ENCODE measurements at places on chromosomes 16 and 17.

DNA sequence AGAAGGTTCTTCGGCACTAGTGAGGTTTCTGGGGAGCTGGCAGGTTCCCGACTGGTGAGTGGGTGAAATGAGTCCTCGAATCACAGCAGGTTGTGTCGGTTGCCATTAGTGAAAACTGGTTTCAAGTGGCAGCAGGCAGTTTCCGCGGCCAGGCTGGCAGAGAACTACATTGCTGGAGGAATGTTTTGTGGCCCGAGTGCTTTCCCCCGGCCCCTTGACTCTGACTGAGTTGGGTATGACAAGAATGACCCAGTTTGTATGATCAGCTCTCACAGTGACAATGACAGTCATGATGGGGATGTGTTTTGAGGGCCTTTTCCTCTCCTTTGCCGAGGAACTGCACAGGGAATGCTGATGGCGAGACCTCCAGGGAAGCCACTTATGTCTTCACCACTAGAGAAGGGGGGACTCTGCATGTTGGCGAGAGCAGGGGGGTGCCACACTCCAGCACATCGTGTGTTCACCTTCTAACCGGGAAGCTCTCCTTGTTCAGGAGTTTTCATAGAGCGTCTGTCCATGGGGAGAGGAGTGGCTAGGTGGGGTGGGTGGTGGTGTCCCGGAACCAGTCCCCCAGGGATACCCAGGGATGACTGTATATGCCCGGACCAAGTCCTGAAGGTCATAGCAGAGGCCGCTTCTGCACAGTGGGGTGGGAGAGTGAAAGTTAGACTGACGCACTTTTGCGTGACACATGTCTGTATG lies 206.0 kb upstream of the CHMP6 start:
- DNase-seq, result no peak

DNA sequence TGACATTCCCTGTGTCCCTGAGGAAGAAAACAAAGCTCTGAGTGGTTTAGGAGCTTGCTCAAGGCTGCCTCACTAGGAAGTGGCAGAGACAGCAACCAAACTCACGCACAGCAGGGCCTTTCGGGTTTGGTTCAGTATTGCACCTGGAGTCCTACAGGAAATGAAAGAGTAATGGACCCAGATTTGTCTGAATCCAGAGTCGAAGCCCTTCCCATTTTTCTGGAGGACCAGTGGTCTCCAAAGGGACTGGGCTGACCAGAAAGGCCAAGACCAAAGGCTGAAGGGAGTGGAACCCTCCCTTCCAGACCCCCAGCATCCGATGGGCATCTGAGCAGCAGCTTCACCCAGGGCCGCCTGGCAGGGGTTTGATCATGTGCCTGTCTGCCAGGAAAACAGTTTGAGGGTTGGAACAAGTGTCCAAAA lies 85.5 kb upstream of the RPL38 start:
- no peak for DNase-seq

GRCh38 chr16:10994571-10994970 lies 50.2 kb downstream of the CLEC16A start:
- DNase-seq, result no peak

GRCh38 chr17:64134216-64134970 lies 4.4 kb upstream of the ERN1 start:
- no peak for DNase-seq

DNA sequence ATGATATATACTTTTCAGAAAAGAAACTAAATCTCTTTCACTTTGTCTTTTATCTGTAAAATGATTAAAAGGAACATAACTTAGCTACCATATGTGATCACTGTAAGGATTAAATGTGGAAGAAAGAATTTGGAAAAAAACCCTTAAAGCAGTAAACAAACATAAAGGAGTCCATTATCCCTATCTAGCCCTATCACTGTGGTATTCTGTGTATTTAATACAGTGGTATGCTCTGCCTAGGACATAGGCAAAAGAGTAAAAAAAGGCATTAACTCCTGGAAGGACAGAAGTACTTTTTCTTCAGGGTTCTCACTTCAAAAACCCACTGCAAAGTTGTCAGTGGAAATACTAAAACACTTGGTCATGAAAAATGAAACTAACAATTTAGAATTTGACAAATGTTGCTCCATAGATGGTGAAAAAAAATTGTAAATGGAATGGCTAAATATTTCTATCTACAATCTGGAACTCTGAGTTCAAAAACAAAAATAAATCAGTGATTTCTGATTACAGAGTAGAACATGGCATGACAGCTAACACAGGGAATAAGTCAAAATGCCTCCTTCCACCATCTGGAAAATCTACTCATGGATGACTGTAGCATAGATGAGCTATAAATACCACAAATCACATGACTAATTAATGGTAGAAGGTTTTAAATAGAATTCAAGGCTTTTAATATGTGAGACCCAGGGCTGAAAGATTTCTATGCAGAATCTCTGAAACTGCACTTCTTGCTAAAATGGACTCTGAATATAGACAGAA lies 140.1 kb downstream of the ITFG1 start:
- DNase-seq, result no peak

- DNase-seq, result peak; percentile 66
These were observed 6.7 kb downstream of the SHMT1 start for GRCh38 chr17:18356624-18357023.

DNA sequence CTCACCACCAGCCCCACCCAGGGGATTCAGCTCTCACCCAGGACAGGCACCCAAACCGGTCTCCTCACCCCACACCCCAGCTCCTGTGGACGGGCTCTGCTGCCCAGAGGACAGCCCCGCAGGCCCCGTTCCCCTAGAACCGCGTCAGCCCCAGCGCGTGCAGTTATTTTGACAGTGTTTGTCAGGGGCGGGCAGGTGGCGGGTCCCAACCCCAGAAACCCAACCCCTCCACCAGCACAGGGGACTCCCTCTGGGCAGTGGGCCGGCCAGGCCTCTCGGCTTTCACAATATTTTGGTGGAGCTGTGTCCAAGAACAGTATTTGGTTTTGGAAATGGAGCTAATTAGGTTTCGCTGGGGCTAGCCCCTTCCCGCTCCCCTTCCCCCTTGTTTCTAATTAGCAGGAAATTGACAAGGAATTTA lies 44.8 kb downstream of the BAHCC1 start:
- no peak for DNase-seq
